ENCODE measurements at places on chromosomes 1 and 21.

GRCh38 chr1:40435471-40435870, 14.8 kb upstream of the ZFP69B start:
- DNase-seq, result no peak

GRCh38 chr1:233656687-233657086, 42.8 kb downstream of the KCNK1 start:
- DNase-seq, result no peak

- DNase-seq, result no peak
Measured at GRCh38 chr1:203517426-203518110, 23.6 kb downstream of the OPTC start.

DNA sequence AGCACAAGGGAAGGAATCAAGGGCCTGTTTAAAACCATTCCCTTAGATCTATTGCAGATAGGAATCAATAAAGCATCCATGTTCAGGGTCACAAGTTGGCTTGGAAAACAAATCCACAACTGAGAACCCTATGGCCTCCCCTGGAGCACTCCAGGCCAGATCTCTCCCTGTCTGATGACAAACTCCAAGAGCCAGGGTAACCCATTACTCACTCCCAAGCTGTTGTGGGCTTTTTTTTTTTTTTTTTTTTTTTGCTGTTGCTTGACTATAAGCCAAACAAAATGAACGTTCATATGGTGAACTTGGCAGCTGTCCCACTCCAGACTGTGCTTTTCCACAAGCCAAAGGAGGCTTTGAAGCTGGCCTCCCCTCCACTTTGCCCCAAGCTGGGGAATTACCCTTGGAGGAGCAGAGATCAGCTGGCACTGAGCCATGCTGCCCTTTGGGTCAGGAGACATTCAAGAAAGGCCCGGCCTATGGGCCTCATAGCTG, 35.7 kb upstream of the VAV3 start:
- DNase-seq, result no peak

- DNase-seq, result no peak
Measured at GRCh38 chr1:45116340-45116739, 90.1 kb downstream of the ZSWIM5 start.

DNA sequence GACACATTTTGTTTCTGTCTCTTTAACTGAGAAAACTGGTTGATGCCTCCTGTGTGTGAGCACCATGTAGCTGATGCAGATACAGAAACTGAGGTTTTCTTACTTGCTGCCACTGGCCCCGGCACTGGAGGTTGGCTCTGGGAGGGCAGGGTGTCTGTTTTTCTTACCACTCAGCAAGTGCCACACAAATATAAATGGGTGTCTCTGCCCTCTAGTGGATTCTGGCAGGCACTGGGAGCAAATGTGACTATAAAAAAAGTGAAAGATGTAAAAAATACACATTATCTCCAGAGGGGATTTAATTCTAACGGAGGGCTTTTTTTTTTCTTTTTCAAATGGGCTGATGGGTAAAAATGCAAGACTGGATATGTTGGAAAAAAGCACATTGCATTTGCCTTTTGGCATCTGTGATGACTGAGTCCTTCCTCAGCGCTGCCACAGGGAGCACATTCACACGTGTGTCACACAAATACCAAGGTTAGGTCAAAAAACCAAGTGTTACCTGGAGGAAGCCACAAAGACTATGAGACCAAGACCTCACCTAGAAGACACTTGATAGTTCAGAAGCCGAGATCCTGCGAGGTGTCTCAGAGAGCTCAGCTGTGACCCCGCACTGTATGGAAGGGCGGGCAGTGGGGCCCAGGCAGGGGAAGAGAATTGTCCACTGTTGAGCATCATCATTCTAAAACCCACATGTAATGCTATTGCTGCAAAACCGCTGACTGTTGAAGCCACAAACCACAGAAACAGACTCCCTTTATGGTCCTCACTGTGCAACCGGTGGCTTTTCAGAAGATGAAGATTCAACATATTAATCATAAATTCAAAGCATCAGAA, 18.9 kb downstream of the PGBD2 start:
- peak; percentile 62 for DNase-seq

DNA sequence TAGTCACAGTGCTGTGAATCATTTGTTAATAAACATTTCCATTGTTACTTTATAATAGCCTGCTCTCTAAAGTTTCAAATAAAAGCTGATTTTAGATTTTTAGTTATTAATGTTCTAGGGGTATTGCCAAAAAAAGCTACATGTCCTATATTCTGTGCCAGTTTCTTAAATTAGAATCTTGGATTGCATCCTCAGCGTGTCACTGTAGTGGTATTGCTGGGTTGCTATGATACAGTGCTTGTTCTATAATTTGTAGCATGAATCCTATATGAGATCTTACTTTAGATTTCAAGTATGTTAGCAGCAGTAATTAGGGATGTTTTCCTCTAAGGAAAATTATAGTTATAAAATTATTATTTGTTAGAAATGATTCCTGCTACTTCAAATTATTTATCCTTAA, 16.4 kb downstream of the PPP2R5A start:
- DNase-seq, result no peak

GRCh38 chr1:226643611-226644540, 95.2 kb downstream of the ITPKB start:
- no peak for DNase-seq

- DNase-seq, result peak; percentile 45
Measured at GRCh38 chr1:167090314-167090942, at the start of gene GPA33. Gene GPA33, minus strand, starts transcription at chr1:167090377. Its CDS starts 90 bp downstream, at chr1:167090287.

- no peak for DNase-seq
Measured at GRCh38 chr21:32475162-32475812, 62.8 kb downstream of the EVA1C start.

DNA sequence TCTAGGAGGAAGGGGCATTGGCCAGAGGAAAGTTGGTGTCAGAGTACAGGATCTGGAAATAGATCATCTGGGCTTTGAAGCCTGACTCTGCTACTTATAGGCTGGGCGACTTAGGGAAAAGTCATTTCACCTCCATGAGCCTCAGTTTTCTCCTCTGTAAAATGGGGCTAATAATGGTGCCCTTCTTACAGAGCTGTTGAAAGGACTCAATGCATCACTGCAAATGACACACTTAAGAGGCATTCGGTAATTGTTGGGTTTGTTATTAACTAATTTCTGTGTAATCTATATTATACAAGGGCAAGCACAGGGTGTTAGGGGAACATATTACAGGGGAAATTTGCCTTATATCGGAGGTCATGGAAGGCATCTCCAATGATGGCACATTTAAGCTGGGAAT, 96.1 kb downstream of the KAZN start:
- DNase-seq, result no peak

GRCh38 chr1:7388141-7388487, 383.0 kb upstream of the VAMP3 start:
- no peak for DNase-seq

DNA sequence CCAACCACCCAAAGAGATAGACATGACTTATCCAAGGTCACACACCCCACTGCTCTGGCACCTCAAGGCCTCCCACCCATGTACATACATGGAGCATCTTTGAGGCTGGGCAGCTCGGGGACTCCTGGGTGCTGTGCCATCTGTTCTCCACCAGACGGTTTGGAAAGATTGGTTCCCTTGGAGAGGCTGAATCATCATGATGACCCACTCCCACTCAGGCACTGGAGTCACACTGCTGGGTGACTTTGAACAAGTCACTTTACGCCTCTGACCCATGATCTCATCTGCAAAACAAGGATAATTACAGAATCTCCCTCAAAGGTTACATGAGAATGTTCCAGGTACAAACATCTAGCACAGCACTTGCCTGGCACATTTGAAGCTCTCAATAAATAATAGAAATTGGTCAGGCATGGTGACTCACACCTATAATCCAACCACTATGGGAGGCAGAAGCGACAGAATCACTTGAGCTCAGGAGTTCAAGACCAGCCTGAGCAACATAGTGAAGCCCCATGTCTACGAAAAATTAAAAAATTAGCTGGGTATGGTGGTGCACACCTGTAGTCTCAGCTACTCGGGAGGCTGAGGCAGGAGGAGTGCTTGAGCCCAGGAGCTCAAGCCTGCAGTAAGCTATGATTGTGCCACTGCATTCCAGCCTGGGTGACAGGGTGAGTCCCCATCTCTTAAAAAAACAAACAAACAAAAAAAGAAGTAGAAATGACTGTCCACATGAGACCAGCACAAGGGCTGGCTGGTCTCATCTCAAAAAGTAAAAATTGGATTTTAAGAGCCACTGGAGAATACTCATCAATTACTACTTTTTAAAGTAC, 74.9 kb downstream of the RRAGC start:
- DNase-seq, result no peak

GRCh38 chr1:183830389-183830788, 25.5 kb downstream of the RGL1 start:
- DNase-seq, result no peak

GRCh38 chr1:94929351-94930217, 2.7 kb upstream of the CNN3 start:
- no peak for DNase-seq

DNA sequence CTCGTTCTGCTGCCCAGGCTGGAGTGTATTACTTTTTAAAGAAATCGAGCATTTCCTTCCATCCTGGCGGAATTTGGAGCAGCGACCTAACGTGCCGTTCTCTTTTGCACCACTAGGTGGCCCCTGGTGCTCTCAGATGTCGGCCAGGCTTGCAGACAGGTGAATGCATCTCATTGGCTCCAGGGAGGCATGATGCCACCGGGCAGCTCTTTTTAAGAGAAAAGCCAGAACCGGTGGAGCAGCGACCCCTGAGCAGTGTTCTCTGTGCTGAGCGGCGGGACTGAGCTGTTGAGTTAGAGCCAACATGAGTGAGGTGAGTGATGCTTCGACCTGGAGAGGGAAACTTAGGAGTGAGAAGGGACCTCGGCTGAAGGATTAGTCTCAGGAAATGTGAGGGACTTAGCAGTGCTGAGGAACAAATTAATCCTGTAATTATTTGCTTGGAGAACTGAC, at the start of gene PCP4:
TSS of gene PCP4 (plus strand) at position 241 of the 453 bp plus-strand sequence. CDS start at position 305, 64 bp downstream.
- DNase-seq, result peak; percentile 0

DNA sequence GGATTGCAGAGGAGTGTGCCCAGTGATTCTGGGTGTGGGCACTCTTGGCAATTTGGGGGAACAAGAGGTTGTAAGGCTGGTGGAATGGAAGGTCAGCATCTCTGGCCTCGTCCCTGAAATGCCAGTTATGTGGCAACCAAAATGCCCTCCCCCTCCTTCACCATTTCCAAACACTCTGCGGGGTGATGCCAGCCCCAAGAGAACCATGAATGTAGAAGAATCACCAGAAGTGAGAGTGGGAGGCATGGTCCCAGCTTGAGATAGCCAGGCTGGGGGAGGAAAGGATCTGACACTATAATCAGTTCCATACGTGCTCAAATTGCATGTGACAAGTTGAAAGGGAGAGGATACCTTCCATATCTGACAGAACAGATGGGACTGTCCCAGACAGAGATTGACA, 88.7 kb upstream of the EDN2 start:
- no peak for DNase-seq

DNA sequence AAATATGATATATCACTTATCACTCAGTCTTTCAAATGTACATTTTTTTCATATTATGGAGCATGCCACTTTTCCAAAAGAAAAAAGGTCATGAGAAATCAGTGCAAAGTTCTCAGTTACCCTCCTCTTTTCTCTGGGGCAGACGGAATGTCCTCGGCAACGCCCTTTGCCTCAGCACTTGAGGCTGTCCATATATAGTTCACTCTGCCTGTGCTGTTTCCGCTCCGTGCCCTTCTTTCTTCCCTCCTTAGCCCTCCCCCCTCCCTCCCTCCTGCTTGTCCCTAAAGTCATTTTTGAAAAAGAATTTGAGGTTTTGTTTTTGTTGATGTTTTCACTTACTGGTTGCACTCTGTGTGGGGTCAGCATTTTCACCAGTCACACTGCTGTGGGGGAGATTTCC, 5.4 kb downstream of the BARHL2 start:
- no peak for DNase-seq

- DNase-seq, result no peak
Measured at GRCh38 chr1:241611063-241611462, 29.1 kb downstream of the CHML start.

Data from KG1 (cell line).